ENCODE measurements at places on chromosomes 12 and 14.

GRCh38 chr12:106360400-106360994 lies 2.9 kb downstream of the POLR3B start:
- no peak for DNase-seq

- DNase-seq: no peak
These were observed 61.7 kb downstream of the PPM1H start for GRCh38 chr12:62873116-62873825.

- DNase-seq: no peak
These were observed 600 bp downstream of the SYT10 start for GRCh38 chr12:33438851-33439586.

DNA sequence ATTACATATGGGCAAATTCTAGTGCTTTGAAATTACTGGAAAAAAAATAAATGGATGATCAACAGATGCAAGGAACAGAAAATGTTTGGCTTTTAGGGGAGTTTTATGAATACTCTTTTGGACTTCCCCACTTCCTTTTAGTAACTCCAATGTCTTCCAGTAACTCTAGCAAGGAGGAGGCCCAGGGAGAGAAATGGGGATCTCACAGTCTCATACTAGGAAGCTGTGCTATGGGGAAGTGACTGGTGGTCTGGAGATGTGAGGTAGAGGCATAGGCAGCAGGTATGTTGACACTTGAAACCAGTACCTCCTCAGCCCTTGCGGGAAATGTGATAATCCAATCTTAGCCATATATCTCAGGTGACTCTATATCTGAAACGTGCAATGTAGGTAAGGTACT lies 68.1 kb downstream of the CRADD start:
- DNase-seq: no peak

DNA sequence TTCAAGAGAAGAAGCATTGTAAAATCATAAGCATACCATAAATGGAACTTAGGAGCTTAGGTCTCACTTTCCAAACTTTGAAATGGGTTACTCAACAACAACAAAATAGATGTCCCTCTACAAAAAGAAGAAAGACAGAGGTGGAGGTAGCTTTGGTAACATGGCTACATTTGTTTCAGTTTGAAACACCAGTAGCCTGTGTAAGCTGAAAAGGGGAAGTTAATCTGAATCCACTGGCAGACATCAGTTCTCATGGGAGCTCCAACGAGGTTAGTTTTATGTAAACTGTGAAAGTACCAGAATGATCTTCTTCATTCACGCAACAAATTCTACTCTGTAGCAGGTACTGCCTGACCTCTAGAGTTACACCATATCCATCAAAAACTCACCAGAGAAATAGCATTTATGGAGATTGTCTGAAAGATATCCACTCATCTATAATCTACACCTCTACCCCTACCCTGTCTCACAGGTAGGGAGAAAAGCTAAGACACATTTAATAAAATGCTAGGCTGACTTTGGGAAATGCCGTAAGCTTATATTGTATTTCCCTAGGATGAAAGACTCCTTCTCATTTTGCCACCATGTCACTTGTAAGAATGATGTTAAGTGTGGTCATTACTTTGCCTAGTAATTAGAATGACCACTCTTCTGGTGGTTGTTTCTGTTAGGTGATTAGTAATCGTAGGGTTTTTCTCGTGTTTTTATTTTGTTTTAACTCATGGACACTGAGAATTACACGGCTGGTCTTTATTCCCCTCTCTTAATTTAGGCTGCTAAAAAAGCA lies 224.1 kb downstream of the ASCL1 start:
- no peak for DNase-seq

- no peak for DNase-seq
These were observed 26.0 kb downstream of the MYBPC1 start for GRCh38 chr12:101620762-101621133.

GRCh38 chr14:69117020-69117767 lies 35.7 kb downstream of the DCAF5 start:
- DNase-seq: no peak

DNA sequence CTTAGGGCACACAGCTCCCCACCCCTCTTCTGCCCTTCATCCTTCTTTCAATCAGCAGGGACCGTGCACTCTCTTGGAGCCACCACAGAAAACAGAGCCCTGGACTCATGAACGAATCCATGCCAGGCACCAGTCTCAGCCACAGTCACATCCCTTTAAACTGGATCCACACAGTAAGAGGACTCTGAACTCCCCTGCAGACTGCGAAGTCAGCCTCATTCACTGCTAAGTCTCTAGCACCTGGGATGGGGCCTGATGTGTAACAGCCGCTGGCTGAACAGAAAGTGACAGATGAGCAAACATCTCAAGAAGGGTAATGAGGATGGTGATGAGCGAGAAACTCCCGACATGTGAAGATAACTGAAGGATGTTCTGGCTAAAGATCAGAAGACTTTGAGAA lies 45.8 kb upstream of the IQSEC3 start:
- DNase-seq: no peak

DNA sequence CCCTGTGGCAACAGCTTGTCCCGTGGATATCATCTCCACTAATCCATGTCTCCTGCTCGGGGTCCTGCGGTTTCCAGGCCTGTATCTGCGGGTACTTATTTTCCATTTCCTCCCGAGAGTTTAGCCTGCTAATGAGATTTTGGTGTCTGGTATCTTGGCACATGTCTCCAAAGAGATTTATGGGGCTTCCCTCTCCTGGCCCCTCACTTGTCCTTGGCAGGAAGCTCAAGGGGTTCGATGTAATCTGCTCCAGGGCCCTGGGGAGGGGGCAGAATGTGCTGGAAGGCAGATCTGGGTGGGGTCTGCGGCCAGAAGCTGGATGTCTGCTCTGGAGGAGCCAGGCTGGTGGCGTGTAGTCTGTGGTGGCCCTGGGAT lies 85.7 kb downstream of the KIF26A start:
- no peak for DNase-seq

DNA sequence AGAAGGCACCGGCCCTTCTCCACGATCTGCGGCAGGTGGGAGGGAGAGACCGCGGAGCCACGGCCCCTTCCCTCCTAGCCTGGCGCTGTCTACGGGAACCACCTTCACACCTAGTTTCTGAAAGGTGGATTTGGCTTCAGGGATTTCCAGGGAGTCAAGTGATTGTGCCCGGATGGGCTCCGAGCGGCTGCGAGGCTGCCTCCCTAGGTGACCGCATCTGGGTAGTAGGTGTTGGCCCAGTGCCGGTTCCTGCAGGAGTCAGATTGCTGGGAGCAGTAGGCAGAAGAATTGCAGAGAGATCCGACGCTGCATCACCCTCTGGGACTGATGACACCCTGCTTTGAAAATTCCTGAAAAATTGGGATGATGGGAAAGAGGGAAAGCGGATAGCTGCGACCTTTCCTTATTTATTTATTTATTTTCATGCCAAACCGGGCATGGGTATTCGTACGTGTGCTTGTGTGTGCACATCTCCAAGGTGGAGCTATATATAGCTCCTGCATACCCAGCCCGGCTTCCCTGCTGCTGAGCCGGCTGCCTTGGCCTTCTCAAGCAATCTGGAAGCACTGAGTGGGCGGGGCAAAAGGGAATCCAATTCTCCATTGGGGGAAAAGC lies 1.1 kb downstream of the CNTN1 start:
- peak; percentile 11 for DNase-seq

DNA sequence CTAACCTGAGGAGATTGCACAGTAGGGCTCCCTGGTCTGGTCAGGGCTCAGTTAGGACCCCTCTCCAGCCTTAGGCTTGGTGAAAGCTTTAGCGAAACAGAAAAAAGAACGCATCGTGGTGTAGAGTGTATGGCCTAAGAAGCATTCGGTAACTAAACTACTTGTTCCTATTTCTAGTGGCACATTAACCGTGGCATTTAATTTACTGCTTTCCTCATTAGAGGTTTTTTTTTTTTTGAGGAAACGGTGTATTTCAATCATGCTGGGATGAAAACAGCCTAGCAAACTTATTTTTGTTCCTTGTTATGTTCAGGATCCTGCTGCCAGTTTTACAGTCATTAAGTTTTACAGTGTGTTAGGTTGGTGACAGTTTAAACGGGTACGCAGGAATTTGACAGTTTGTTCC lies 518 bp upstream of the OSBPL8 start:
- no peak for DNase-seq

DNA sequence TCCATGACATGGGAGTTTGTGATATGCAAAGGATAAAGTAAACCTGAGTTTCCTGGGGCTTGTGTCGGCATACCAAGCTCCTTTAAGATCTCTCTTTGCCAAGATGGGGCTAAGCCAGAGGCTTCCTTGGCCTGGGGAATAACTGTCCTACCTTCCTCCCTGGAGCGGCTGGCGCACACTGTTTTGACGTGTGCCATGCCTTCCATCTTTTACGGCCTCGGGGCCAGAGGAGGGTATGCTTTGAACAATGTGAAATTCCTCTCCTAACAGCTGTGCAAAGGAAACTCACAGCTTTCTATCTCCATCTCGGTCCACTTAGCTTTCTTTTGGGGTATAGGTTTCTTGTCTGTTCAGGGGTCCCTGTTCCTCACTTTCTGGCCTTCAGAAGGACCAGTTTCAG lies 55.2 kb downstream of the NTF3 start:
- no peak for DNase-seq

DNA sequence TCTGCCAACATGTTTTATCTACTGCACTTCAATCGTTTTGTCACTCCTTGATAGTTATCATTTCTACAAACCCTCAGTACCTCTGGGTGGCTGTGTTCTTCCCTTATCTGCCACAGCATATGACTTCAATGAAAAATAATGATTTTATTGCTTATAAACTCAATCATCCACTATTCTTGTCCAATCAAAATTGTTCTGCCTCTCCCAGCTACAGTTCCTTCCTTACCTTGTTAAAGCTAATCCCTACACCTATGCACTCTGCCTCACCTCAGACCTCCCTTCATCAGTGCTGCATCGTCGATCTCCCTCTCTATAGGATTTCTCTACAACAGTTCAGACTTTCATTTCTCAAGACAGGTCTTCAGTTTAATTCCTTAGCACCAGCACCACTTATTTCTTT lies 58.8 kb downstream of the ERGIC2 start:
- DNase-seq: no peak

- no peak for DNase-seq
These were observed 85.0 kb downstream of the ACTN1 start for GRCh38 chr14:68894123-68894522.

DNA sequence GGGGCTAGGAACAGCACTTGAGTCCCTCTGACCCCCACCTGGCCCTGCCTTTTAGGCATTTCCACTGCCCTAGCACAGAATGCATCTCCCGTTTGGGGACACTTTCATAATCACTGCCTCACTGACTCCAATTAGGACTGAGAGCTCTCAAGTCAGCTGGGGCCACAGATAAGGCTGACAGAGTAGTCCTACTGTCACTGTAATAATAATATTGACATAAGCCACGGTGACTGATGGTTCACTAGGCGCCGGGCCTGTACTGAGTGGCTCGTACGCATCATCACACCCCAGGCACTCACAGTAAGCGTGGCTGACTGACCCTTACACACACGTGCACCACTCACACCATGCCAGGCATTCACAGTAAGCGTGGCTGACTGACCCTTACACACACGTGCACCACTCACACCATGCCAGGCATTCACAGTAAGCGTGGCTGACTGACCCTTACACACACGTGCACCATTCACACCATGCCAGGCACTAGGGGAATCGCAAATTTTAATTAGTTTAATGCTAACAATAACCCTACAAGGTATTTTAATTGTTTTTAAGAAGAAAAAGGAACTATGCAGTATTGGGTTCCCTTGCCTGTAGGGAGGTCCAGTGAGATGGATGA lies 87.7 kb downstream of the CHGA start:
- DNase-seq: no peak

GRCh38 chr14:101336183-101336582 lies 225.1 kb upstream of the DIO3 start:
- no peak for DNase-seq

DNA sequence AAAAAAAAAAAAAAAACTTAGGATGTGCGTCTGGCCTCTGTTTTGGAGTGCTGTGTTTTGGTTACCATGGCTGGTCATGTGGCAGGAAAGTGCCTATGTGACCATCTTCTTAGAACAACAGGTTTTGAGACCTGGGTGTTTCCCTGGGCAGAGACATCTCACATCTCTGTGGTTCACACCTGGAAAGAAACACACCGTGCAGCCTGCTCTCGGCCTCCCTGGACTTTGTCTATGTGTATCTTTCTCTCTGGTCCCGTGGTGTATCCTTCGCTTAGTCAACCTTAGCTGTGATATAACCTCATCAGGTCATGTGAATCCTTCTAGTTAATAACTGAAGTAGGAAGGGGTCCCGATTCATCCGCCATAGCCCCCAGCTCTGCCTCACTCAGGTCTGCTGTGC lies 22.6 kb downstream of the ACADS start:
- no peak for DNase-seq

DNA sequence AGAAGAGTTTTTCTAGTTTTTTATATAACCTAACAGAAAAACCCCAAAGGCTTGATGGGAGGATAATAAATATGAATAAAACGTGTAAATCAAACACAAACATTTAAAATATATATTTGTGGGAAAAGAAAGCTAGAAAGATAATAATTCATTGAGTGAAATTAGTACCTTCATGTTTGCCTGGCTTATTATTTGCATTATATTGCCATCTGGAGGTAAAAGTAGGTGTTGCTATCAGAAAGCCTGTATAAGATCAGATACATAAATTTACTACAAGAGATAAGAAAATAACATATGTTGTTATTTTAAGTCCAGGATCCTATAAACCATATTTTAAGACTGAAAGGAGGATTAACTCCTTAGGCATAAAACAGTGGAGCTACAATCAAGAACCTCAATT lies 77.7 kb downstream of the NTS start:
- DNase-seq: peak; percentile 44

GRCh38 chr12:6383572-6384498 lies at the start of gene LTBR:
TSS of gene LTBR (plus strand) at chr12:6384162. CDS start at chr12:6384359, 197 bp downstream.
- DNase-seq: peak; percentile 46

- no peak for DNase-seq
These were observed 50.0 kb downstream of the FLRT2 start for GRCh38 chr14:85579942-85580341.

GRCh38 chr14:56115976-56116893 lies 2.0 kb upstream of the PELI2 start:
- no peak for DNase-seq

DNA sequence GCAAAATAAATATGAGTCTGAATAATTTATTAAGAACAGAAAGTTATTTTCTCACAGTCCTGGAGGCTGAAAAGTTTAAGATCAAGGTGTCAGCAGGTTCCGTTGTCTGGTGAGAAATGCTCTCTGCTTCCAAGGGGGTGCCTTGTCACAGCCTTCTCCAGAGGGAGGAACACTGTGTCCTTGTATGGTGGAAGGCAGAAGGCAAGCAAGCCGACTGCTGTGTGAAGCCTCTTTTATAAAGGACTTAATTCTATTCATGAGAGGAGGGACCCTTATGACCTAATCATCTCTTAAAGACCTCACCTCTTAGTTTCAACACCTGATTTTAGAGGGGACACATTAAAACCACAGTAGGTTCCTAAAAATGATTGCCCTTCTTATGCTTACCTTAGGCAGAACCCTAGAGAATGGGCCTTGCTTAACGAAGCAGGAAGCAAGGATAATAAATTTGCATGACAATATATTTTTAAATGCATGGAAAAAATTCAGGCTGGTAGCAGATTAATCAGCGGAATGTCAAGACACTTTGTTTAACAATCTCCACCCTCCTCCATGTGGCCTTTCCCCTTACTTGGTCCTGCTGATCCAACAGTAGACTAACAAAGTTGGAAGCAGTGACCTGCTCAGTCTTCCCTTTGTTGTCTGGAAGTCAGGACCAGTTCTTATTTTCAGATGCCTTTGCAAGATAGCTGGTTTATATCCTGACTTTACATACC lies 154.9 kb downstream of the DYRK2 start:
- no peak for DNase-seq

- DNase-seq: no peak
These were observed 6.7 kb upstream of the C12orf50 start for GRCh38 chr12:88035907-88036289.

Measured in hematopoietic multipotent progenitor cell (in vitro differentiated cells).